Natural killer cell treated with Interleukin-12 subunit alpha and Interleukin-12 subunit beta and Interleukin-15 and Interleukin-18, amount 100 ng/mL, for 72 hours (primary cell): ENCODE measurements at places on chromosomes 2 and 18.

GRCh38 chr2:218290316-218291261 lies 1.7 kb downstream of the TMBIM1 start:
- no peak for DNase-seq

DNA sequence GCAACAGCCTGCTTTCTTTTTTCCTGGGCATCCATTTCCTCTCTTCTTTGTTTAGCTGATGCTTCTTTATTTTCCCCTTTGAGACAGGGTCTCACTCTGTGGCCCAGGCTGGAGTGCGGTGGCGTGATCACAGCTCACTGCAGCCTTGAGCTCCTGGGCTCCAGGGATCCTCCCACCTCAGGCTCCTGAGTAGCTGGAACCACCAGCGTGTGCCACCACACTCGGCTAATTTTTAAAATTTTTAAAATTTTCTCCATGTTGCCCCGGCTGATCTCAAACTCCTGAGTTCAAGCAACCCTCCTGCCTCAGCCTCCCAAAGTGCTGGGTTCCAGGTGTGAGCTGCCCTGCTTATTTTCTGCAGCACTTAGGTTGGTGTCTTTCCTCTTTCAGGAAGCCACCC lies 58.7 kb downstream of the NTSR2 start:
- DNase-seq, result no peak

GRCh38 chr2:219054956-219055903 lies 5.5 kb downstream of the IHH start:
- no peak for DNase-seq

DNA sequence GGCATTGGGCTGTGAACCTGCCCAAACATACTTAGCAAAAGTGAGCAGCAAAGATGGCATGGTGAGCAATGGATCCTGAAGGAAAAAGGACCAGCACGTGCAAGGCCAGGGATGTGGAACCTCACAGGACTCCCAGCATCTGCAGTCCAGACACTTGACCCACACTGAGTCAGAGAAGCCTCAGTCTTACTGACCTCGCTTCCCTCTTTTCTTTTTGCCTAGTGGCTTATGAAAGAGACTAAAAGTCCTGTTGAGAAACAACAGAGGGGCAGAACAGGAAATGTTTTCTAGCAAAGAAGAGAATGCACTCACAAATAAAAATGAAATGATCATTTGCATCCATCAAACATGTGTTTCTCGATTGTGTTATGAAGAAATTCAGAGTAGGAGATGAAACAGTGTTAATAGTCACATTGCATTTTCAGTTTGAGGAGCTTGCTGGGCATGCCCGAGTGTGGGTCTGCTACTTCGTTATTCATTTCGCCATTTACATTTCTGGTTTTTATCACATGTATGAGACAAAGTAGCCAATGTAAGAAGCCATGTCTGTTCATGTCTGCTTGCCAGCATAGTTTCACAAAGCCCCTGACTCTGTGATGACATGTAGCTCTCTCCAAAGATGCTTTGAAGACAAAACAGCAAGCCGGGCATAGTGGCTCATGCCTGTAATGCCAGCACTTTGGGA lies 118.4 kb downstream of the INO80D start:
- no peak for DNase-seq

- no peak for DNase-seq
Measured at GRCh38 chr18:3265564-3266033, 3.7 kb downstream of the MYL12B start.

DNA sequence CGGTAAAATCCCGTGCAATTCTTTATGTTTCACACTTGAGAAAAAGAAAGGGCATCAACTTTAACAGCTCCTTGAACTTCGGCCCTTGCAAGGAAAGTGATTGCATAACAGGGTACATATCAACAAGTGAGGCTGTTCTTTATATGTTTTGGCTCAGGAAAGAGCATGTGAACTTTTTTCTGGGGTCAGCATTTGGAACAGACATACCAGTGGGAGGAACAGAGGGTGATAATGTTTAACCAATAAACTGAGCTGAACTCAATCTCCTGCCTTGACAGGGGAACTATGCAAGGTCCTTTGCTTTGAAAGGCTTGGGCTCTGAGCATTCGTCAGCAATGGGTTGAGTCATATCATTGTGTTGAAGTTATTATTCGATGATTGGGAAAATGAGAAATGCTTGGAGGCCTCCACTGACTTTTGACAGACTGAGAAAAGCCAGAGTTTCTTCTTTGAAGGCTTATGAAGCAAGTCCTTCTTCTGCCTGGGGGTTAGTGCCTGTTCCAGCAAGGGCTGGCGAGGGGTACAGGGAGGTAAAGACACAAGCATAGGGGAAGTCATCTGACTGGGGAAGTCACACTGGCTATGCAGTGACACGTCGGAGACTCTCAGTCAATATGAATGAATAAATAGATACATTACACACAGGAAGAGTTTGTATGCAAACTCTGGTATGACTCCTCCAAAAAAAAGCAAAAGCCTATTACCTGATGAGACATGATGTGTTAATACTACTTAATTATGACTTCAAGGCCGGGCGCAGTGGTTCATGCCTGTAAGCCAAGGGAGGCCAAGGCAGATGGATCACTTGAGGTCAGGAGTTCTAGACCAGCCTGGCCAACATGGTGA lies 57.2 kb downstream of the CYB5A start:
- DNase-seq, result no peak

DNA sequence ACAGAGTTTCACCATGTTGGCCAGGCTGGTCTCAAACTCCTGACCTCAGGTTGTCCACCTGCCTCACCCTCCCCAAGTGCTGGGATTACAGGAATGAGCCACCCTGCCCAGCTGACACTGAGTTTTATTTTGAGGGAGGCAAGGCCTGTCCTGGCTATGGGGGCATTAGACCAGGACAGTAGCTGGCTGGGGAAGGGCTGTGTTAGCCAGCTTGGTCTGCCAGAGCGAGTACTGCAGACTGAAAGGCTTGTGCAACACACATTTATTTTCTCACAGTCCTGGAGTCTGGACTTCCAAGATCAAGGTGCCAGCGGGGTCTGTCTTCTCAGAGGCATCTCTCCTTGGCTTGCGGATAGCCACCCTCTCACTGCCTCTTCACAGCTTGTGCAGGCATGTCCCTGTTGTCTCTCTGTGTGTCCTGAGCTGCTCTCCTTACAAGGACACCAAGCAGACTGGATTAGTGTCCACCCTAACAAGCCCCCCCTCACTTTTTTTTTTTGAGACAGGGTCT lies 59.4 kb upstream of the HAAO start:
- DNase-seq, result no peak

DNA sequence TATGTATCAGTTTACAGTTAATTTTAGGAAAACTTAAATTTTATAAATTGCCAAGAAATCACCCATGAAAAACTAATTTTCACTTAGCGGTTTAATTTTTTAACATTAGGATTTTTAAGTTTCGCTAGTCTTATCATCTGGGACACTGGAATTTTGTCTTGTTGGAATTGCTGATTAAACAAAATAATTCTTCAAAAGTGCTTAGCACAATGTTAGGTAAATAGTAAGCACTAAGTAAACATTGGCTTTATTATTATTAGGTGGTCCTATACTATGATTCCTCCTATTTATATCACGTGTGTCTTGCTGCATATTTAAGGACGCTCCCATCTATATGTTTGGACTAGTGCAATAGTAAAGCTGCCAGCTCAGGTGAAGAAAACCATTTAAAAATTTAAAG lies 54.6 kb upstream of the MAP4K3 start:
- no peak for DNase-seq

- no peak for DNase-seq
Measured at GRCh38 chr2:150482111-150482510, 5.4 kb downstream of the RND3 start.

- no peak for DNase-seq
Measured at GRCh38 chr18:55310044-55310676, 277.8 kb downstream of the TCF4 start.

DNA sequence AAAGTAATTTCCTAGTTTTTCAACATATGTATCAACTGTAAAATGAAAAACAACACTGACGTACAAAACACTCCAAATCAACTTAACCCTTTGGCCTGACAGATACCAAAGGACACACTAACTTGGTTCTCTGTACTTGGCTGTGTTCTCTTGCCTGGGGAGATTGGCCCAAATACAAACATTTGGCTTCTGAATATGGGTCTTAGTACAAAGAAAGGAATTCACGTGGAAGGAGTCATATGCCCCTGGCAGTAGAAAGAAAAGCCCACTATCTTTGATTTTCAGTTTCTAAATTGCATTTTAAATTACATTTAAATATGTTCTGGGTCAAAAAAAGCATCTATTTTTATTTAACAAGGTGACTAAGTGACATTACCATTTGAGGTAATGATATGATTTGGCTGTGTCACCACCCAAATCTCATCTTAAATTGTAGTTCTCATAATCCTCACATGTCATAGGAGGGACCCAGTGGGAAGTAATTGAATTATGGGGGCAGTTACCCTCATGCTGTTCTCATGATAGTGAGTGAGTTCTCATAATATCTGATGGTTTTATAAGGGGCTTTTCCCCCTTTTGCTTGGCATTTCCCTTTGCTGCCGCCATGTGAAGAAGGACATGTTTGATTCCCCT lies 153.6 kb upstream of the CCDC195 start:
- no peak for DNase-seq

GRCh38 chr2:33136566-33136965 lies 189.8 kb downstream of the LTBP1 start:
- no peak for DNase-seq

DNA sequence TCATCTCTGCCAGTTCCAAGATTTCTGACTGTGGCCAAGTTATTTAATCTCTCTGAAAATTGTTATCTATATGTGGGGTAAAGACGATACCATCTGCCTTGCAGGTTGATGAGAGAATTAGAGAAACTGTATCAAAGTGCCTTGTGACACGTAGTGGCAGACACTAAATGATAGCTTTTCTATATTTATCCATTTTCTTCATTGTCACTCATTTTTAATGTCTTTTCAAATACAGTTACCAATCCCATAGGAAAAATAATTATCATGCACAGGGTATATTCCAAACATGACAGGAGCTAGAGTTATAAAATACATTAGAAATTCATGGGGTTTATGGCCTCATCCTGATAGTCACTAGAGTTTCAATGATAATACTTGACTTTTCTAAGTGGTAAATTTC lies 95.6 kb upstream of the NOL4 start:
- DNase-seq, result no peak

DNA sequence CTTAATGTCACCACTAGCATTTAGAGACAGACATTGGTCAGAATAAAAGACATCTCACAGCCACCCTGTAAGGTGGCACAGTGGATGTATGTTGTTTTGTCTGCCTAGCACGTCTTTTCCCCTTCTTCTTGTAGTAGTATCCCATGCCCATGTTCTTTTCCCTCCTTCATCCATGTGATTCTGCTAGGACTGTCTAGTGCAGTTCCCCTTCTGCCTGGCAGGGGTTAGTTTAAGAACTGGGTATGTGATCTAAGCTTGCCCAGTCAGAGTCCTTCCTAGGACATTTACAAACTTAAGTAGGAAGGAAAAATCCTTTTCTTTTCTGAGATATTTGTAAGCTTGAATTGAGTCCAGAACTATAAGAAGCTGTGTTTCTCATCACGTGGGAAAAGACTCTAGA lies 172.3 kb downstream of the BABAM2 start:
- DNase-seq, result no peak

GRCh38 chr2:6793371-6793770 lies 72.3 kb downstream of the CMPK2 start:
- no peak for DNase-seq

DNA sequence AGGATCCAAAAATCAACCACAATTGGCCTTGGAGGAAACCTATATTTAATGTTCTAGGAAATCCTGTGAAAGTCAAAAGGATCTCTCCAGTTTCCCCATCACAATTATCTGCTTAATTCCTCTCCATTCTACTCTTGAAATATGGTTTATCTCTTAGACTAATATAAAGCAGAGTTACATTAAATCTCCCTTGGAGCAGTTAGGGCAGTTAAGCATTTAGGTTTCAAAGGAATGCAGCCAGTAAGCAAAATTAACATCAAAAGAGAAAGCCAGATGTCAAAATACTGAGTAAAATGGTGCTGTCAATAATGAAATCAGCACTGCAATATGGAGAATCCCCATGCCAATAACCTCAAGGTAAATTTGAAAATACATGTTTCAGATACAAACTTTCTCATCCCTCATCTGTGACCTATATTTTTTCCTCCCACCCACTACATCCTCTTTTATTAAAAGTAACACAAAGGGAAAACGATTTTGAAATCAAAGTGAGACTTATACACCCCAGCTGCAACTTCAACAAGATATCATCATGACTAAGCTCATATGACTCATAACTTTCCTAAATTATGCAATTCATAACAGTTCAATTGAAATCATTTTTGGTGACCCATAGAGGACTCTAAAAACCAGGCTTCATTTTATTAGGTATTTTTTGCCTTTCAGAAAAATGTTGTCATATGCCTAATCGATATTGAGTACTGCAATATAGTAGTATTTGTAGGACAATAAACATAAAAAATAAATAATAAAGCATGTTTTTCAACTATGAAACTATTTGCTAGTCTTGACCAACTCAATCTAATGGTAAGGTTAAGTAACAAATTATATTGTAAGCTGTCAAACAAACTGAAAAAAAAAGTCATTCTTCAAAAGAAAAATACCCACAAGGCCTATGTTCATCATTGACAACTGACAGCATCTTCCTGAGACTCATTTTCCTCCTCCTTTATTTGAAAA lies 3.1 kb downstream of the ADAM17 start:
- DNase-seq, result no peak

GRCh38 chr2:207987025-207987716 lies 38.2 kb downstream of the PLEKHM3 start:
- DNase-seq, result no peak

DNA sequence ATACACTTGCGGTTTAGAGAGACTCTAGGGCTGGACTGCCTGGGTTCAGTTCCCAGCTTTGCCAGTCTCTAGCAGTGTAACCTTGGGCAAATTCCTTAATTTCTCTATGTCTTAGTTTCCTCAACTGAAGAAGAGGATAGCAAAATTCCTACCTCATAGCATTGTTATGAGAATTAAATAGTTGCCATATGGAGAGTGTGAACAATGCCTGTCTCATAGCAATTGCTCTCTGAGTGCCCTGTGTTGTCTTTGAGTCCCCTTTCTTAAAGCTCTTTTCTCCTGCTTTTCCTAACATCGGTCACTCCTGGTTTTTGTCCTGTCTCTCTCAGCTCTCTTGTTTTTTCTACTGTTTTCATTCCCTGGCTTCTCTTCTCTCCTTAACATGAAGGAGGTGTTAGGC lies 116.8 kb upstream of the ALPP start:
- no peak for DNase-seq

- peak; percentile 60 for DNase-seq
Measured at GRCh38 chr2:127623388-127624319, 22.3 kb upstream of the GPR17 start.

DNA sequence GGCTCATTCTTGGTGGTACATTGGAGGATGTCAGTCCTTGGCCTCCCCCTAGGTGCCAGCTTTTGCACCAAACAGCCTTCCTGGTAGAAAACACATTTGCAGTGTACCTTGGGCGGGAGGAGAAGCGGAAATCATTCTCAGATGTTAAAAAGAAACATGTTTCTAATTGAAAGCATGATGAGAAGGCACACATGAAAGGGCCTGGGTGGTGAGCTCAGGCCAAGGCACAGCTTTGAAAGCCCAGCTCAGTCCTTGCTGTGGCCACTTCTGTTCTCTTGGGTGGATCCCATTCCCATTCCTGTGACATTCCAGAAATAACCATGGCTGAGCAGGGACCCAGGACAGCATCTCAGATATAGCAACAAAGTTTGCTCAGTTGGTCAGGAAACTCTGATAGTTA lies 71.5 kb downstream of the LTBP1 start:
- no peak for DNase-seq

GRCh38 chr2:38561691-38562090 lies 41.0 kb downstream of the HNRNPLL start:
- no peak for DNase-seq
